ENCODE measurements at places on chromosomes 5 and 9.
A peak's percentile ranks its signal among the peaks of the same experiment; 100 is the strongest.

GRCh38 chr5:81773574-81773973 is 22.7 kb upstream of the SSBP2 start:
- DNase-seq = no peak

- no peak for DNase-seq
Observed at GRCh38 chr5:75468593-75468992, 42.8 kb downstream of the CERT1 start.

DNA sequence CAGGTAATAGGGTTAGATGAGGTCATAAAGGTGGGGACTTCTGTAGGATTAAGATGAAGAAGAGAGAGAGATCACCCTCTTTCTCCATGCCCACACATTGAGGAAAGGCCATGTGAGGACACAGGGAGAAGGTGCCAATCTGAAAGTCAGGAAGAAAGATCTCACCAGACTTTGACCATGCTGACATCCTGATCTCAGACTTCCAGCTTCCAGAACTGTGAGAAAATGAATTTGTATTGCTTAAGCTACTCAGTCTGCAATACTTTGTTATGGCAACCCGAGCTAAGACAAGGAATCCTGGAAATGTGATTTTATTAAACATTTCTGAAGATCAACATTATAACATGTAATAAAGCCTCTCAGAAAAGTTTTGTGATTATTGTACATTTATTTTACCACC is 3.5 kb upstream of the CSNK1G3 start:
- no peak for DNase-seq

- DNase-seq = no peak
Observed at GRCh38 chr9:137235424-137236237, 4.9 kb downstream of the SLC34A3 start.

DNA sequence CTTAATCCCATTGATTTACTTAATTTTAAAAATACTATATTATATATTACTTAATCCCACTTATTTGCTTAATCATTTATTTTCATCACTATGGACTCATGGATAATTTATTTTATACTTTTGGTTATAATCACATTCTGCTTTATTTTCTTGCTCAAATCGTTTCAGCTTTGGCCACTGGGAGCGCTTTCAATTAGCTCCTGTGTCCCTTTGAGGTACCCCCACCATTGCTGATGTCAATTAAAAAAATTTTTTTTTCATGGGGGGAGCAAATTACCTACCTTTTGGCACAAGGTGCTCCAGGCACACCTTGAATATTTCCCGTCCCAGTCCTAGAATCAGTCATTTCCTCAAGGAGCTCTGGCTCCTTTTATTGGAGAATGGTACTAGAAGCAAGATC is 1.4 kb upstream of the TRIO start:
- DNase-seq = no peak

DNA sequence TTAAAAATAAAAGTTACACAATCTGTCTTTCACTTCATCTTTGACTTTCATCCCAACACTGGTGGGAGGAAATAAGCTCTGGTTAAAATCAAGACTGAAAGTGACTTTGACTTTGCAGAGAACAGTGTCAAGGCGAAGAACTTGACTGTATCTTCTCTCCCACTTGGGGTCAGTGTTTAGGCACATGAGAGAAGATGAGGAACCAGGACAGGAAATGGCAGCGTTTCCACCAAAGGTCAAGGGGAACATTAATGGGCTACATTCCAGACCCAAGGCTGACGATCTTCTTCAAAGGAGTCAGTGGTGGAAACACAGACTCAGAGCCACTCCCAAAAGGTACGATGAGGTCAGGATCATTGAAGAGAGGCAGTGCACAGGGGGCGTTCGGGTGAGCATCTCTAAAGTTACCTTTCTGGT is 409.5 kb downstream of the ARHGEF28 start:
- DNase-seq = peak; percentile 33

DNA sequence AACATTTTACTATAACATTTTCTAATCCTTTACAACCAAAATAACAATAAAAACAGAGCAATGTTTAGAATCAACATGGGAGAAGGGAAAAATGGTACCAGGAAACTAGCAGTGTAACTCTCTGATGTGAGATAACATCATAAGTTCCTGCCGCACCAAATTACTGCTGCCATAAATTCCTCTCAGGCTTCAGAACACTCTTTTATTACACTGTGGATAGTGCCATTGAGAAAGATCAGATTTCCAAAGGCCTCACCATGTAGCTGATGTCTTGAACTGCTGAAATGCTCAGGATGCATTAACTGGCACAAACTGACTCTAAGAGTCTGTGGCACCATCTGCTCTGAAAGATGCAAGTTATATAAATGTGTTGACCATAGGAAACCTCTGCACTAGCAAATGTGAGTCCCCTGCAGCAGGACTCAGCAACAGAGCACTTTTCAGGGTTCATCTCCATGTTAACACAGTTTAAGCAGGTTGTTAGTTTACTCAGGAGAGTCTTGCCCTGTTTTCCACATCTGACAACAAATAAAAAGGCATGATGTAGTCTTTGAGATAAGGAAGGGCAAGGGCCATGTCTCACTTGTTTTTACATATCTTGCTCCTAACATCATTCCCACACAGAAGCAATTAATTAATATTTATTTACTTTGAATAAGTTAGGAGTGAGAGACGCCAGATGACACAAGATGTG is 218.1 kb downstream of the CETN3 start:
- no peak for DNase-seq

GRCh38 chr9:129558063-129558550 is 62.8 kb downstream of the C9orf50 start:
- DNase-seq = no peak

- DNase-seq = no peak
Observed at GRCh38 chr5:169374761-169375160, 73.8 kb upstream of the SLIT3 start.

GRCh38 chr9:5492965-5493678 is 17.2 kb upstream of the PDCD1LG2 start:
- DNase-seq = no peak

GRCh38 chr5:177290816-177291596 is 12.5 kb downstream of the RAB24 start:
- DNase-seq = no peak

GRCh38 chr9:128823362-128823902 is 5.1 kb downstream of the ENDOG start:
- DNase-seq = no peak

- DNase-seq = peak; percentile 25
Observed at GRCh38 chr5:102760815-102761214, 5.7 kb downstream of the PAM start.

GRCh38 chr9:137366445-137366810 is 56.5 kb downstream of the EXD3 start:
- DNase-seq = no peak

DNA sequence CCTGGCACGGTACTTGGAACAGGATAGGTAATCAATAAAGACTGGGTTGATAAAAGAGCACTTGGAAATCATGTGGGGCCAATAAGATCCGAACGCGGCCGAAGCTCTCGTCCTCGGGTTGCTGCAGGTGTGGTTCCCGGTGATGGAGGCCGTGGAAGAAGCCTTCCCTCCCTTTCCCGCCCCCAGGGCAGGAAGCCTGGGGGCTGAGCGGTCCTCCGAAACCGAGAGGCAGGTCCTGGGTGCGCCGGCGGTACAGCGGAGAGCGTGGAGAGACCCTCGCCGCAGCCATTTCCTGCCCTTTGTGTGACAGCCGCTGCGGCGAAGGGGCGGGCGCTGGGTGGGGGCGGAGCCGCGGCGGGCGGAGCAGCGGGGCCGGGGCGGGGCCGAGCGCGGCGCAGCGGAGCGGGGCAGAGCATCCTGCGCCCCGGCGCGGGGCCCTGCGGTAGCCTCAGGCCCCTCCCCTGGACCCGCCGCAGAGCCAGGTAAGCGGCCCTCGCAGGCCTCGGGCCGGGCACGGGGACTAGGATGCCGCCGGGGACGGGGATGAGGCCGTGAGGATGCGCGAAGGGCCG is at the start of gene CYFIP2:
CYFIP2 (plus strand) TSS at position 410 of the 572 bp plus-strand sequence. CDS start 19,239 bp downstream, outside the sequence.
- DNase-seq = peak; percentile 38

DNA sequence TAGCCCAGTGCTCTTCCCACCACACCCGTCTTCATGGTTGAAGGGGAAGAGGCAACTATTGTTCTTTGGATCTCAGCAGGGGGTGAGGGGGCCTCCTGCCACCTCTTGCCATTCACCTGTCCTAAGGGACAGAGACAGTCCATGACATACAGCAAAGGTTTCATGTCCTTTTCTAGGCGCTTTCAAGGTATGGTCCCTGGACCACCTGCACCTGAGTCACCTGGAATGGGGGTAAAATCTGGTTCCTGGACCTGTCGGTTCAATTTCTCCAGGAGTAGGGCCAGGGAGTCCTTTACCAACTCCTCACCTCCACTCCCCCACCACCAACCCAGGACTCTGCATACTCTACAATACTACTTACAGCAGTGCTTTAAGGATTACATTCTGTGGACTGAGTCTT is 33.5 kb upstream of the SAP30L start:
- no peak for DNase-seq

DNA sequence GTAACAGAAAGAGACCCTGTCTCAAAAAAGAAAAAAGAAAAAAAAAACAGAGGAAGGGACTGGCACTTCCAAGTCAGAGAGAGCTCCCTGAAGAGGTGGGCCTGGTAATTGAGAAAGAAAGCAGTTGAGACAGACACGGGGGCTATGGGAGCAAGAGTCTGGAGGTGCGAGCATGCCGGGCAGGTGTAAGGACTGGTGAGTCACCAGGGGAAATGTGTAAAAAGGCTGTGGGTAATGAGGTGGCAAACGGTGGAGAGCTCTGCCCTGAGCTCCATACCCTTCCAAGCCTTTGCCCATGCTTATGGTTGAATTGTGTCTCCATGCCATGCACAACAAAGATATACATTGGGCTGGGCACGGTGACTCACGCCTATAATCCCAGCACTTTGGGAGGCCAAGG is 18.0 kb upstream of the JADE2 start:
- DNase-seq = no peak

GRCh38 chr5:34657988-34658387 is 1.9 kb downstream of the RAI14 start:
- no peak for DNase-seq

- no peak for DNase-seq
Observed at GRCh38 chr9:85858056-85858750, 82.7 kb upstream of the NAA35 start.

DNA sequence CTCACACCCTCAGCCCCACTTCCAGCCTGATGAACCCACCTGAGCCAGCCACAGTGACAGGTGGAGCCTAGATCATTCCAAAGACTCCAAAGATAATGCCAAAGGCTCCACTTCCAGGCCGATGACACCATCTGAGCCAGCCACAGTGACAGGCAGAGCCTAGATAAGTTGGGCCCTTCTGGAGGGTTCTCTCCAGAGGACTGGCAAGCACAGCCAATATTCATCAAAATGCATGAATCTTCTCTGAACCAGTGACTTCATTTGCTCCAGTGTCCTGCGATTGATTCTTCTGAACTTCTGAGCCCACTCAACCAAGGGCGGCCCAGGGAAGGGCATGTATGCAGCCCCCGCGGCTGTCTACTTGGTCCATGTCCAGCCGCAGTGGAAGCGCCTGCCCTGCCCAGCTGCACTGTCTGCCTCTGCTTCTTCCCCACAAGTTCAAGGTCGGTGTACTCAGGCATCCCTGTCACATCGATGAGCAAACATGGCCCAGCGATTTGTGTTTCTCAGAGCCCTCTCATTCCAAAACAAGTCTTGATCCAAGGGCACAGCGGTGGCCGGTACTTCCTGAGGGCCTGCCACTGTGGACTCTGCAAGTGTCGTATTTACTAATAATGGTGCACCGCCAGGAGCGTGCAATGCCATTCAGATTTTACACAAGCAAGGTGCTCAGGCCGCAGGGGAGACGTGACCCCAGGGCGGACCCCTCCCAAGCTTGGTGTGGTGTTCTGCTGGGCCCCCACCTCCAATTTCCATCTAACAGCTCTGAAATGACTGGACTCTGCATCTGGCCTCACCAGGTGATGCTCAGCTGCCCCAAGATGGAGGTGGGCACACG is 107.0 kb downstream of the VAV2 start:
- DNase-seq = no peak

DNA sequence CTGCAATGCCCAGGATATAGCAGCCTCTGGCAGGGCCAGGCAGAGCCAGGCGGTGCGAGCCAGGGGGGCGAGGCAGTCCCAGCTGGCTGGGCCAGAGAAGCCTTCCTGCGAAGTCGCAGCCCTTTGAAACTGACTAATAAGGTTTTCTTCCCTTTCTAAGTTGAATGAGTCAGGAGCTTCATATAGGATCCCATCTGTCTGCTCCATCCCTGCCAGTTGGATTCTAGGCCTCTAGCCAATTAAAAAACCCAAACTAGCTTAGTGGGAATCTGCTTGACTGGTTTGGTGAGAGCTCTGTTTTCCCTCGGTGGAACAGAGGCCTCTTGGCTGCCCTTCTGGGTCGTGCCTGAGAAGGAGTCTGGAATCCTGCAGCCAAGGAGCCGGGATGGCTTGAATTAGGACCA is 70.1 kb upstream of the RAPGEF1 start:
- no peak for DNase-seq

- DNase-seq = no peak
Observed at GRCh38 chr5:163350083-163350482, 87.3 kb upstream of the CCNG1 start.

DNA sequence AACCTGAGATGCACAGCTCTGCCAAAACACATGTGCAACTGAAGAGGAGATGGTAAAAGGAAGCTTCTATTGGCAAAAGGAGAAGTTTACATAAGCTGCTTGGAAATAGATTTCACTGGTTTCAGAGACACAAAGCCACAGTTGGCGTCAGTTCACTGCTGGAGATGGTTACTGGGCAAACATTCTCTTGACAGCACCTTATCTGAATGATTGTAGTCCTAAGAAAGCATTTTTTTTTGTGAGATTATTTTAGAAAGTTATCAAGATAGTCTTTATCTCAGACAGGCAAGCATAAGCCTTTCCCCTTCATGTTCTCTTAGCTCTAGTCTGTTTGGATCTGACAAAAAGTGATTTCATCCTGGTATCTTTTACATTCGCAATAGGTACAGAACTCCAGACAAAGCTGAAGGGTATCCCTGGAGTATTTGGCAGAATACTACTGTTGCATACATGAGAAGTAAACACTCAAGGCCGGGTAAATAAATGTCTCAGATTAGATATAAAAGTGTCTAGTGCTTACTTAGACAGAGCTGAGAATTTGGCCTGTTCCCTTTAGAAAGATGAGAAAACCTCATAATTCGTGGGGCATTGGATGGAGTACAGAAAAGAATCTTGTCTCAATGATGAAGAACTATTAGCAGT is 1668.0 kb upstream of the NUDT12 start:
- DNase-seq = peak; percentile 1

DNA sequence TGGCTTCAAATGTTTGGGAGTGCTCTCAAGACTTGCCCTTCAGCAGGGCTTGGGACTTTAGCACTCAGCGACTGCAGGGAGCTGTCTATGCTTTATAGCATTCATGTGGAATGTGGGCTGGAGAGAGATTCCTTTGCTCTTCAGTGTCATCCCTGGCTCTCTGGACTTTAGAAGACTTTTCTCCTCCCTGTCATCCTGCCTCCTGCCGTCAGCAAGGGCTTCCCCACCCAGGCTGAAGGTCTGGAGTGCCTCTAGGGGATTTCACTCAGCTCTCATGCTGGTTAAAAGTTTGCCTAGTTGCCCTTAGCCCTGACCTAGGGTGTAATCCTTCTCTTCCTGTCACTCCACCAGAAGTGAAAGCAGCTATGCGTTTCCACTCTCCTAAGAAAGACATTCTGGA is 210.9 kb downstream of the FRMD3 start:
- DNase-seq = no peak

- no peak for DNase-seq
Observed at GRCh38 chr5:62142351-62142750, 163.7 kb upstream of the KIF2A start.

- DNase-seq = no peak
Observed at GRCh38 chr9:1087120-1087881, 37.1 kb downstream of the DMRT2 start.

GRCh38 chr5:115510145-115510645 is 34.4 kb downstream of the FEM1C start:
- no peak for DNase-seq

GRCh38 chr5:113204525-113205161 is 228.0 kb downstream of the DCP2 start:
- no peak for DNase-seq

All from NCI-H510A treated with DMSO at 0.1 percent for 48 hours (cell line).